Peyer's patch (tissue), 4 donors: ENCODE measurements at places on chromosomes 5 and 9. TPM values are rescaled to one million over a fixed set of nuclear protein-coding genes. Genes with fewer than 3 reads are reported as not detected.

GRCh38 chr9:13939134-13939533, 374.8 kb downstream of the NFIB start:
- no peaks in the 10 kb centered on the region for H3K36me3 ChIP-seq
- no peaks in the 10 kb centered on the region for H3K4me1 ChIP-seq
- DNase-seq: no peak
- H3K4me3 ChIP-seq: no peak overlapping the region

DNA sequence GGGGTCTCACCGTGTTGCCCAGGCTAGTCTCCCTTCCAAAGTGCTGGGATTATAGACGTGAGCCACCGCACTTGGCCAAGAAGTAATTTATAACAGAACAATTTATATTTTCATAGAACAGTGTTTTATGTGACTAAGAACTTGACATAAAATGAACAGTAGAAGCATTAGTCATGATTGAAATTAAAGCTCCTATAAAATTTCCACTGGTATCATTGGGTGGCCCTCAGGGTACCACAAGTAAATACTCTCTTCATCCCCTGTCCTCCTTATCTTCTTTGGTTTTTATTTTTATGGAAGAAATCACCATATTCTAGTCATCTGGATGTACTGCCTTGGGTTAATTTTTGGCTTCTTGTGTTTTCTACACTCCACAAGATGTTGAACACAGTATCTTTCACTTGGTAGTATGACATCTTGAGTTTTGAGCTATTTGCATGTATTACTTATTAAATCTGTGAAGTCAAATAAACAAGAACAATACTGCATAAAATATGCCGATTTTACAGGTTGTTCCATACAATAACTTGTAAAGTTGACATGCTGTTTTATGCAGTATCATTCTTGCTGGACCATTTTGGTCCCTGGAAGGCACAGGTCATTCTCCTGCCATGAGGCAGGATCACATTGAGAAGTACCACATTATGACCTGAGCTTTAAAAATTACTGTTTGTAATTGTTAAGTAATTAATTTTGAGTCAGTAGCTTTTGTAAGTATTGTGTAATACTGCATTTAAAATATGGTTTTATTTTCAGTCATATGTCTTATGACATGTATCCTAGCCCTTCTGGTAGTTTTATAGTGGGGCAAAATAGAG, 24.4 kb downstream of the LMNB1 start:
- no peak overlapping the region for H3K27ac ChIP-seq
- no peak for DNase-seq
- H3K27me3 ChIP-seq: no peaks in the 10 kb centered on the region
- no peaks in the 10 kb centered on the region for H3K4me1 ChIP-seq
- H3K36me3 ChIP-seq: no peaks in the 10 kb centered on the region

- H3K4me3 ChIP-seq: no peak overlapping the region
- no peaks in the 10 kb centered on the region for H3K27me3 ChIP-seq
- H3K27ac ChIP-seq: no peak overlapping the region
- no peaks in the 10 kb centered on the region for H3K36me3 ChIP-seq
Measured at GRCh38 chr5:147930769-147931168, 24.4 kb upstream of the C5orf46 start.

DNA sequence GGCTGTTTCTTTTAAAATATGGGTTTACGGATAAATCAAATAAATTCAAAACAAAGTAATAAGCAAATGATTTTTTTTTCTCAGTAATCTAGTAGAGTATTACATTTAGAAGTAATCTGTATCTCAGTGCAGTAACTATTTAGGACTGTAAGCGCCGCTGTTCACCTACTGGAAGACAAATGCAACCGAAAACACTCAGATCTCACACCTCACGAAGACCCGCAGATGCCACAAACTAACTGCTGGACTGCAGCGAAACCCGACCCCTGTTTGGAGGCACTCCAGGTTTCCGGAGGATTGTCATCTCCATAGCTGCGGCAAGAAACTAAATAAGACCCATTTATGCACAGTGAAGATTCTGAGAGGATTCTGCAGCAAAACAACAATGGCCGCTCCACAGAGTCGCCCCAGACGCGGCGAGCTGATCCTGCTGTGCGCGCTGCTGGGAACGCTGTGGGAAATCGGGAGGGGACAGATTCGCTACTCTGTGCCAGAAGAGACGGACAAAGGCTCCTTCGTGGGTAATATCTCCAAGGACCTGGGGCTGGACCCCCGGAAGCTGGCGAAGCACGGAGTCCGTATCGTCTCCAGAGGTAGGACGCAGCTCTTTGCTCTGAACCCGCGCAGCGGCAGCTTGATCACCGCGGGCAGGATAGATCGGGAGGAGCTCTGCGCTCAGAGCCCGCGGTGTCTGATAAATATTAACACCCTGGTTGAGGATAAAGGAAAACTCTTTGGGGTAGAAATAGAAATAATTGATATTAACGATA, at the start of gene PCDHGA8:
Gene PCDHGA8, plus strand, starts transcription at position 205 of the 770 bp plus-strand sequence. Its CDS starts 181 bp downstream, at position 386.
- H3K27ac ChIP-seq: no peak within 1 kb of the TSS
- no peaks in the 10 kb centered on the region for H3K27me3 ChIP-seq
- no peaks in the 10 kb centered on the region for H3K36me3 ChIP-seq
- H3K4me1 ChIP-seq: no peaks in the 10 kb centered on the region
- no peak within 1 kb of the TSS for H3K4me3 ChIP-seq

GRCh38 chr5:1320436-1321344, 24.2 kb downstream of the CLPTM1L start:
- H3K27ac ChIP-seq: no peak overlapping the region
- H3K4me3 ChIP-seq: no peak overlapping the region
- DNase-seq: no peak
- H3K36me3 ChIP-seq: no peaks in the 10 kb centered on the region
- no peaks in the 10 kb centered on the region for H3K4me1 ChIP-seq
- H3K27me3 ChIP-seq: no peaks in the 10 kb centered on the region

The GCNT1 gene
- total RNA-seq: 43.4 TPM

The FUBP3 gene
- 31.2 TPM for total RNA-seq

The SAP30L gene
- 37.1 TPM for total RNA-seq
